T1000 (cell line): ENCODE measurements at places on chromosomes 2 and 18.

- DNase-seq: no peak
These were observed 97.4 kb upstream of the ID2 start for GRCh38 chr2:8584174-8585066.

GRCh38 chr2:150410809-150411208 is 76.7 kb downstream of the RND3 start:
- peak; percentile 13 for DNase-seq

- no peak for DNase-seq
These were observed 17.5 kb downstream of the KIAA2012 start for GRCh38 chr2:202090530-202090929.

DNA sequence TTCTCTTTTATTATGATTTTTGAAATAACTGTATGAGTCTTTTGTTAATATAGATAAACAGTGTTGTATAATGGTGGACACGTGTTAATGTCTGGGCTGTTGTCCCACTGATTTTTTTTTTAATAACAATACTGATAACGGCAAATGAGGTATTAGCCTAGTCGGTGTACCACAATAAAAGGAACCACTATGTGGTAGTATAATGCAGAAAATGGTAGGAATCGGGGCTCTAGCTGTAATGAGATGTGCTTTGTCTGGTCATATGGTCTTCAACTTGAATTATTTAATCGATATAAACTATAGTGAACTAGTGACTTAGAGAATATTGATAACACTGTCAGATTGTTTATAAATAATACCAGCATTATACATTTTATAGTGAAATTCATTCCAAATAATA is 517.9 kb upstream of the SPHKAP start:
- DNase-seq: no peak

DNA sequence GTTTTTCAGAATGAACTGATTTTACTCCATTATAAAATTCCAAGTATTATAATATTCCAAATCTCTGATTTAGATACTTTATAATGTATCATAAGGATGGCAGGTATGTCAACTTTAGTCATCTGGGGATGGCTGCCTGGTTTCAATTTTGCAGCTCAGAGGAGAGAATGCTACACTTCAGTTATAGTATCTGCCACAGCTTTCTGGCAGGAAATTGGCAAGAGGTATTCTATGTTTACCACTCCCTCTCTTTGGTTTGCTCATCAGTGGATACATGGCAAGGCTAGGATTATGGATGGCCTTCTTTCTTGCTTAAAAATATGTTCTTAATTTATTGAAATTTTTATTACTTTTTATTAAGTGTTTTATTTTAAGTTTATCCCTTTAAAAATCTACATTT is 67.0 kb upstream of the TNFRSF11A start:
- DNase-seq: no peak

DNA sequence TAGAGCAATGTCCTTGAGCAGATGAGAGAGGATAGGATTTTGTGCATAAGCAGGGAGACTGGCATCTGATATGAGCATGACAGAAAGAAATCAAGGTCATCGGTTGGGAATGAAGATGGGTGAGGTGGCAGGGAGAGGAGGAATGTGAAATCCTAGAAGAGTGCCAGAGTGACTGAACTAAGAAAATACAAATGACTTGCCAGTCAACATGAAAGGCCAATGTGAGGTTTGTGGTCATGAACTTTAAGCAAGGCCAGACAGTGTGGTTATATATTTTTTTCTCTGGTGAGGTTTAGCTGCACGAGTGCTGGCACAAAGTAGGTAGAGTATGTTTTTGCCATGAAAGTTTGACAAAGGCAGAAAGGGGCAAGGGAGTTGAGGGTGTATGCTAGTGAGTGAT is 21.2 kb downstream of the QPCT start:
- no peak for DNase-seq

DNA sequence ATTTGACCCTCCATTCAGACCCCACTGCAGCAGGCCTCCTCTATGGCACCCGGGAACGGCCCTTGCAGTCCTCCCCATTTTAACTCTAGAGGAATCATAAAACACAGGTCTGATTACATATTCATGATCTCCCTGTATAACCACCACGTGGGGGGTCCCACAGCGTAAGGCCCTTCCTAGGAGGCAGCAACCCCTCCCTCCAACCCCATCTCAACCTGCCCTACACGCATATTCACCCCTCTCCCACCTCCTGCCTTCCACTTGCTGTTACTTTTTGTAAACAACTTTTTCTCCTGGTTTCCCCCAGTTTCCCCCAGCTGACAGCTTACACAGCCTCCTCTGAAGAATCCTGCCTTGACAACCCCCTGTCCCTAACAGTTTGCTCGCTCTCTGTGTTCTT is 85.1 kb upstream of the FOXI3 start:
- no peak for DNase-seq

DNA sequence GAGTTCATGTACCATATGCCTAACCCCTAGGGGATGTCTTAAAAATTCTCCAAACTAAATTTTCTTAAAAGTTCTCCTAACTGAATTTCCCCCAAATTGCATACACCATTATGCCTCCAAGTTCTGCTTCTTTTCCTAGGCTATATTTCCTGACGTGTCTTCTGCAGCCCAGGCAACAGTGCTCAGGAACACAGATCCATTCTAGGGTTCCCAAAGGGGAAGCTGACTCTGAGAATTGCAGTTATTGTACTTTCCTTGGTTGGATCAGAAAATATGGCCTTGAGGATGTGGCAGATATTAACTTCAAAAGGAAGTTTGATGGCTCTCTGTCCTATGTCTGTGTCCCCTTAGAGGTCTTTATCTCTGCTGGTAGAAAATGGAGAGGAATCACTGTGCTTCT is 124.3 kb downstream of the TMEM17 start:
- DNase-seq: no peak

- no peak for DNase-seq
These were observed 67.7 kb downstream of the REL start for GRCh38 chr2:60948926-60949579.

DNA sequence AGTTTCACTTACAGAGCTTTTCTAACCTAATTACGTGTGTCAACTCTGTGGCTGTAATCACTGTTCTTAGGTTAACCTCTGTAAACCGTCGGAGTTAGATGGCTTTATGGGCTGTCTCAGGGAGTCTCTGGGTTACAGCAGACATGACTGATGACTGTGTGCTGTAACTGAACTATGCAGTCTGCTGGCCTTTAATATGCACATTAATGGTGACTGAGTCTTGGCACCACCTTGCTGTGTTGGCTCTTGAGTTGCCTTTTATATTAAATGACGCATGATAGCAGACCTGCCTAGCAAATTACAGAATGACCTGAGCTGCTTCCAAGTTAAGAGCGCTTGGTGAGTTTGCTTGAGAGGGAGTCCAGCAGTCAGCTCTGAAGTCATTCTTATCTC is 90.1 kb downstream of the ACKR3 start:
- DNase-seq: peak; percentile 5

- no peak for DNase-seq
These were observed 20.7 kb downstream of the DTNA start for GRCh38 chr18:34730774-34731173.

DNA sequence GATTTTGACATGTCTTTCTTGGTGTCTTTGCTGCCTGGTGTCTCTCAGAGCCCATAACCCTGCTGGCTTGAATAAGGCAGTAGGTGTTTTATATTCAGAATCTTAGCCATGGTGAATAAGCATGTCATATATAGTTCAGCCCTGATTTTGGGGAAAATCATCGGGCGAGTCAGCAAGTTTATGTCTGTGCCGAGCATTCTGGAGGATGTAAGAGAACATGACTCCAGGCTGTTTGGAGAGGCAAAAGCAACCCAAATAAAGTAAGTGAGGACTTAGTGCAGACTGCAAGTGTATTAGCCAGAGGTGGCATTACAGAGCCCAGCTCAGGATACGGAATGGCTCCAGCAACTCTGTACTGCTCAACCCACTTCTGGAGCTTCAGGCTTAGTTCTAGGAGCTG is 50.3 kb downstream of the TCF7L1 start:
- no peak for DNase-seq
